ENCODE measurements at places on chromosomes 5 and 9.

DNA sequence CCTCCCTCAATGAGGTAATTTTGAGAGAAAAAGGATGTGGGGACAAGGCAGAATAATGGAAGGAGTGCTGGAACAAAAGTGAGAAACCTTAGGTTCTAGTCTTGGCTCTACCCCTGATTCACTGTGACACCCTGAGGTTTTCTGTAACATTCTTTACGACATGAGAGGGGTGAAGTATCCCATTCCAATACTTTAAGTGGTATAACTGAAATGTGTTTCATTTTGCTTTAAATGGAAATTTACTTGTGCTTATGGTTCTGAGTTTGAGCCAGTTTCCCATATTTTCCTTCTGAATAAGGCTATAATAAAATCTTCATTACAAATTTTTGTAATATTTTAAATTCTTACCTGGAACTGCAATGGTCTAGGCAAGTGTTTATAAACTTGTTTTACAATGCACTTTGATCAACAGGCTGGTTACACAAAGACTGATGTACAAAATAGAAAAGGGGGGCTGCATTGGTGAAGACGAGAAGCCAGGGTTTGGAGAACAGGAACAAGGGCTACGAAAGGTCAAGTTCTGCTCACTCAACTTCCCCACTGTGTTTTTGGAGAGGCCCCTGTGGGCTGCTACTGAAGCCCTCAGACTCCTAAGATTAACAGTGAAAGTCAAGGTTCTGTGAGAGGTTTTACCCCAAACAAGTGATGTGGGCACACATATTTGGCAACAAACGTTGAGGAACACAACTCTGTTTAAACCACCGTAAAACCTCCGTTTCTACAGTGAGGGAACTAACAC, 171.9 kb upstream of the ELL2 start:
- no peak for DNase-seq

GRCh38 chr9:95766906-95767305, 108.6 kb upstream of the ERCC6L2 start:
- DNase-seq: no peak

DNA sequence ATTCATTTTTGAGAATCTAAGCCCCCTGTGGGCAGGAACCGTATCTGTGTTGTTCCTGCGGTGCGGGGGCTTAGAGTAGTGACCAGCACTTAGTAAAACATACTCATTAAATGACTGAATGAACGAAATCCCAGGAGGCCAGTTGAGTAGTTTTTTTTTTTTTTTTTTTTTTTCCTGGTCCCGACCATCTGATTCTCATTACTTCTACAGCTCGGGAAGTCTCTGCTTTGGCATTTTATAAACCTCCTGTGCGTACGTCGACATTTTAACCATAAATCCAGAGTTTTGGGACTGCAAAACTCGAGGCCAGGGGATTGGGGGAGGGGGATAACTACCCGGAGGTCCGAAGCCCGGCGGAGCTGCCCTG, 31.5 kb upstream of the SPRY4 start:
- DNase-seq: no peak

- no peak for DNase-seq
Measured at GRCh38 chr5:51398875-51399642, 15.8 kb downstream of the ISL1 start.

- no peak for DNase-seq
Measured at GRCh38 chr5:59506285-59506877, 387.1 kb downstream of the PDE4D start.

DNA sequence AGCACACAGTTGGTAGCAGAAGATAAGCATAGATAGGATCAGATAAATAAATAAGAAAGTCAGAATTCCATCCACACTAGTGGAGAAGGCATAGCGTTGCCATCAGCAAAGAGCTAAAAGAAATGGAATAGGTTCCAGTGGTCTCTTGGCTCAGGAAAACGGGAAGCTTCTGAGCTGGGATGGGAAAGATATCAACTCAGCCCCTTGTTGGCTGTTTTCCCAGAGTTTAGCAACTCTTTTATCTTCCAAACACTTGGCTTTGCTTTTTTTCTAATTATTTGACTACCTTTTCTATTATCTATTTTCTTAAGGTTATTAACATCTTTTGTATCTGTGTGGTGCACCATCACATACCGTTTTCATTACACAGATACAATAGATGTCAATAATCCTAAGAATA, 445.7 kb upstream of the TRPC7 start:
- DNase-seq: no peak
